ENCODE measurements at places on chromosomes 16 and 17.

DNA sequence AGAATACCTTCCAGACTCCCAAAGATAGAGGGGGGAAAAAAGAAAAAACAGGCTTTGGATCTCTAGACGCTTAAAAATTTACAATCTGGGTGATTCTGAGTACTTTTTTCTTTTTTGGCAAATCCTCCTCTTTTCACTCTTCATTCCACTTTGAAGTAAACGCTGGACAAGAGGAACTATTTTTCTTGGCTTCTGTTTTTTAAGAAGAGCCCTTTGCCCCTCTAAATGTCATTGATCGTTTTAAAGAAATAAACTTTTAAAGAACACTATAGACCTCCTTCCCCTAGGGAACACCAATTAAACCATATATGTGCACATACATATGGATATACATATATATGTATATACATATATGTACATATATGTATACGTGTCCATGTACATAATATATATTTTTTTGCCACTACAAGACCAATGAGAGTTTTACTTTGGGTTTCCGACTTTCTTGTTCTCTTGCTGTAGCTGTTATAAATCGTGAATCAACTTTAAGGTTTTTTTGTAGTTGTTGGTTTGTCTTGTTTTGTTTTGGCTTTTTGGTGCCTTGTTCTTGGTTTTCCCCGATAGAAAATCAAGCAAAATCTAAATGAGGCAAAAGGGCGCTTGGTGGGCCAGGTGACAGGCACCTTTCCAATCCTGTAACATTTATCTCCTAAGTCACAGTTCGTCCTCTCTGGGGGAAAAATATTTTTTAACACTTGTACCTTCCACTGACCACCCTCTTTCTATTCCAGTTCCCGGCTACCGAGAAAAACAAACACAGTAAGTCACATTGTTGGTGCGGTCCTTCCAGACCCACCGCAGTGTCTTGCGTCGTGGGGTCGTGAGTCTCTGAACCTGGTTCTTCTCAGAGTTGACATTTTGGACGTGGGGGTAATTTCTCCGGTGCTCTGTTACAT is 4.4 kb downstream of the FOXF1 start:
- DNase-seq = no peak

DNA sequence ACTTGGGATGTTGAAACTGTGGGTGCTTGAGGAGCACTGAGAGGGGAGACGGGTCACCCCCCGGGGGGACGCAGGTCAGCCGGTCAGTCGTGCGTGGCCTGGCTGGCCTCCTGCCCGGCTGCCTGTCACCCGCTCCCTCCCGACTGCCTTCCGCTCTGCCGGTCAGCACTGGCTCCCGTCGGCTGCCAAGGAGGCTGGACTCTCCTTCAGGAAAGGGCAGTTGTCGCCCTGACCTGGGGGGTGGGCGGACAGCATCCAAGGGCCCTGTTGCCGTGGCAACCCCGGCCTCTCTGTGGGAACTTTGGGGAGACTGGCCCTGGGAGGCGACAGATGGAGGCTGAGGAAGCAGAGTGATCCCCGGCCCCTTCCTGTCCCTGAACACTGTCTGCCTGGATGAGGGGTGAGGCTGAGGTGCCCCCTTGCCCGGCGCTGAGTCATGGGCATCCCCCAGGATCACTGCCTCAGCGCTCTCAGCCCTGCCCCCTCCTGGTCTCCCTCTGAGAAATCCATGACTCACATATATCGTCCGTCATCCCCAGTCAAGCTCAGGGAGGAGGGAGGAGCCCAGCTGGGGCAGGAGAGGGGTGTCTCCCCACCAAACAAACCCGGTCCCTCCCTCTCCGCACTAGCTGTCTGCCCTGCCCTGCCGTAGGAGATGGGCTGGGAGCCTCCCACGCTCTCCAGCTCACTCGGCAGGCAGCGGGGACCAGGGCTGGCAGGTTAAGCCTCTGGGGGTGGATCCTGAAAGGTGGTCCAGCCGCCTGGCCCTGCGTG is at the start of gene ADGRG1:
Gene ADGRG1, plus strand, starts transcription at position 623 of the 774 bp plus-strand sequence. CDS start 21,658 bp downstream, outside the sequence.
- DNase-seq = peak; percentile 53

GRCh38 chr17:57582881-57583756 is 162.0 kb downstream of the CCDC182 start:
- no peak for DNase-seq

DNA sequence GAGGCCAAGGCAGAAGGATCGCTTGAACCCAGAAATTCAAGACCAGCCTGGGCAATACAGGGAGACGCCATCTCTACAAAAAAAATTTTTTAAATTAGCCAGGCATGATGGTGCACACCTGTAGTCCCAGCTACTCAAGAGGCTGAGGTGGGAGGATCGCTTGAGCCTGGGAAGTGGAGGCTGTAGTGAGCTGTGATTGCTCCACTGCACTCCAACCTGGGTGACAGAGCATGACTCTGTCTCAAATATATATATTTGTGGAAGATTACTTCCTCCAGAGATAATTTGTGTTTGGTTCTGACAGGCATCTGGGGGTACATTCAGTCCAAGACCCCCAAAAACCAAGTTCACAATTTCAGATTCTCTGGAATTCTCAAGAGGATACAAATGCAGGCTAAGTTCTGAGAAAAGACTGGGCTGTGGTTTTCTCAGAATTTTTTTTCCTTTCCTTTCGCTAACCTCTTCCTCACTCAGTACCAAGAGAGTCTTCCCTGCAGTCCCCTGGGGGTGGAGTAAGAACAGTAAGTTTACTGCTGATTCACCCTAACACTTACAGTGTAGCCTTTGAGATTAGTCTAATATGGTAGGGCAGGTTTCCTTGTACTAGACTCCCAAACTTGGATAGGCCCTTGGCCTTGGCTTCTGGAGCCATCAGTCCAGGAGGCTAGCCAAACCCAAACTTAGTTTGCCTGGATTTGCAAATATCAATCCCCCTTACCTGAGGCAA is 15.1 kb downstream of the GSDMB start:
- DNase-seq = no peak

DNA sequence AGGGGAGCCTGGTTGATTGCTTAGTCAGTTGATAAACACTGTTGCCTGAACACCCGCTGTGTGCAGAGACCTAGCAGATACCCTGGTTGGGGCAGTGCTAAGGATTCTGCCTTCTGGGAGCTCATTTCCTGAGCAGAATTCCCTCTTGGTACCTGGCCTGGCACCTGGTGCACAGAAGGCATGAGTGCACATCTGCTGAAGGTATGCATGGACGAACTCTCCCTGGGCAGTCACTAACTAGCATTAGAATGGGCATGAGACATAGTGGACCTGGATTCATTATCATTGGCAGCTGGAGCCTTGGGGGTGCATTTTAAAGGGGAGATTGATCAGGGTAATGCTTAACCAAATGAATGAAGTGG is 13.1 kb downstream of the ADCY7 start:
- DNase-seq = no peak

DNA sequence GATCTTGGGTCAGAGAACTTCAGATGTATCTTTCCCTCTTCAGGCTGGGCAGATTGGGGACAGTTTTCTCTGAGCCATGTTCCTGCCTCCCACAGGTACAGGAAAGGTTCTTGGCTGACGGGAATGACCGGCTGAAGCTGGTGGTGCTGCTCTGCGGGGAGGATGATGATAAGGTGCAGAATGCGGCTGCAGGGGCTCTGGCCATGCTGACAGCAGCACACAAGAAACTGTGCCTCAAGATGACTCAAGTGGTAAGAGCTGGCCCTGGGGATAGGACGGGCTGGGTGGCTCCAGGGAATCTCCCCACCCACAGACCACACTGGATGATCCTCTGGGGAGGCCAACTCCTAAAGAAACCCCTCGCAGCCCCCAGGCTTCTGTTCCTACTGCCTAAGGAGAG is 10.9 kb downstream of the SLC35G3 start:
- DNase-seq = no peak

DNA sequence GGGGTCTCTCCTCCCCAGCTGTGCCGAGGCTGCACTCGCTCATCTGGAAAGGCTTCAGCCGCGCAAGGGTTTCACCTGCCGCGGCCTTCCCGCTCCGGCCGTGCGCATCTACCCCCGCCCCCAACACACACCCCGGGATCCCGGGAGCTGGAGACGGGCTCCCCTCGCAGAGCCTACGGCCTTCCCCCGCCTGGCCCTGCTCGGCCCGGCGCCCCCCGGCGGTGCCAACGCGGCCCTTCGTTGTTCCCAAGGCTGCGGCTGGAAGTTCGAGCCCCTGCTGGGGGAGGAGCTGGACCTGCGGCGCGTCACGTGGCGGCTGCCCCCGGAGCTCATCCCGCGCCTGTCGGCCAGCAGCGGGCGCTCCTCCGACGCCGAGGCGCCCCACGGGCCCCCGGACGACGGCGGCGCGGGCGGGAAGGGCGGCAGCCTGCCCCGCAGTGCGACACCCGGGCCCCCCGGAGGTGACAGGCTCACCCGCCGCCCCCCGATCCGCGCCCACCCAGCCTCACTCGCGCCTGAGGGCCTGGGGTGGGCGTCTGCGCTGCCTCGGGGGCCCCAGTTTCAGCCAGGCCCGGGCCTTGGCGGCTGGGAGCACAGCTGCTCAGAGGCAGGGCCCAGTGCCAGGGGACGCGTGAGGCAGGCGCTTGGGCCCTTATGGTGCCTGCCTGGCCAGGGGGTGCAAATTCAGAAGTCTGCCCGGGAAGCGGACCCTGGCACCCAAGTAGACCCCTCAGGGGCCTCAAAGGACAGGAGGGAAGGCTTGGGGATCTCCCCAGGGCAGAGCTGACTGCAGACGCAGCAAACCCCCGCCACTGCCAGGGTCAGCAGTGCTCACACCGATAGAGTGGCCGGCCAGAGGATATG is 11.2 kb downstream of the GALK1 start:
- peak; percentile 91 for DNase-seq

Data from HEK293T (cell line).